NCI-H187 (cell line): ENCODE measurements at places on chromosomes 11 and 22.
A peak's percentile ranks its signal among the peaks of the same experiment; 100 is the strongest.

DNA sequence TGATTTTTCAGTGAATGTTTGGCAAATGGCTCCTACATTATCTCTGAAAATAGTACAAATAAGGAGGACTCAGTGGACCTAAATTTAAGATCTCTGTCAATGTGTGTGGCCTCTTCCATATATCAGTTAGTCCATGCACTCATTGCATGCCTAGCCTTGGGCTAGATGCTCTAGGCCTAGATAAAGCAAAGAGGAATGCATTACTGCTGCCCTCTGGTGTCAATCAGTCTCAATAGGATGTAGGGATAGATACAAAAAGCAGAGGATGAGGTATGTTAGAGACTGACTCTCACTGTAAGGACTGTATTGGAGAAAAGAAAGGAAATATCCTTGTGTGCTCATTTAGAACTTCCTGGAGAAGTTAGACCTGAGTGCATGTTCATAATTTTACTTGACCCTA lies 42.0 kb downstream of the MS4A2 start:
- DNase-seq = no peak

GRCh38 chr11:132064987-132065620 lies 694.7 kb downstream of the NTM start:
- DNase-seq = no peak

GRCh38 chr22:37278261-37278660 lies 4.0 kb upstream of the CYTH4 start:
- DNase-seq = no peak

- DNase-seq = no peak
Observed at GRCh38 chr22:46119729-46120419, 30.5 kb upstream of the PPARA start.

DNA sequence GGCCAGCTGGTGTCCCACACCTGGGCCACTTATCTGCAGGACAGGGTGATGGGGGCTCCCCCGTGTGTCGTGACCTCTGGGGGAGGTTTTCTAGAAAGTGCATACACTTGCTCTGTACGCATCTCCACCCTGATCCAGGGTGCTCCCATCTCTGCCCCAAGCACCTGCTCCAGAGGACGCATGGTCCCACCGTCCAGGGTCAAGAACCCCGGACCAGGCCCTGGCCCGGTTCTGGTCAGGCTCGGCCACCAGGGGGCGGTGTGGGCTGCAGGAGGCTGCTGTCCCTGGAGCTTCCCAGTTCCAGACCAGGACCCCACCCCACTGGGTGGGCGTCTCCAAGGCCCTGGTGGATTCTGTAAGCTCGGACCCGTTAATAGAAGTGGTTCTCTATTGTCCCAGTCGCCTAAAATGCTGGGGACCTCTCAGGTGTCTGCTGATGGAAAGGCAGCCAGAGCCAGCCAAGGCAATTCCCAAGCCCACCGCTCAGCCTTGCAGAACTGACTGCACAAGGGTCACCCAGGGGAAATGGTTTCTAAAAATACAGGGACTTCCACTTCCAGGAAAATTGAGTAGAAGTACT lies 34.7 kb upstream of the SEPTIN5 start:
- DNase-seq = peak; percentile 6

GRCh38 chr11:111128076-111128870 lies 117.3 kb upstream of the POU2AF2 start:
- no peak for DNase-seq

GRCh38 chr22:40040927-40041326 lies 46.2 kb downstream of the FAM83F start:
- no peak for DNase-seq

DNA sequence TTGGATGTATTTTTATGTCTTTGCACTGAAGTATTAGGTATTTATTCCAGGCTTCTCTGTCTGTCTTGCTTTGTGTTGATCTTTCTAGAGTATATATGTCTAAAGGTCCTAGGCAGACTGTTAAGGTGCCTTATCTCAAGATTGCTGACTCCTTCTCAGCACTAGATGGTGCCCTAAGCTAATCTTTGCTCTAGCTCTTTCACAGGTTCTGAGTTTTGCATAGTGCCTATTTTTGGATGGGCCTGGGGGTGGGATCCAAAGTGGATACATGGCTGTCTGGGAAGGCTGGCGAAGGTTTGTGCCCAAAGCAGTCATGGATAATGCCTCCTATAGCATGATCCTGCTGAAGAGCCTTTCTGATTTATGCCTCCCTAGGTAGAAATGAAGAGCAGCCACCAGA lies 154.9 kb downstream of the TRPC6 start:
- DNase-seq = no peak

DNA sequence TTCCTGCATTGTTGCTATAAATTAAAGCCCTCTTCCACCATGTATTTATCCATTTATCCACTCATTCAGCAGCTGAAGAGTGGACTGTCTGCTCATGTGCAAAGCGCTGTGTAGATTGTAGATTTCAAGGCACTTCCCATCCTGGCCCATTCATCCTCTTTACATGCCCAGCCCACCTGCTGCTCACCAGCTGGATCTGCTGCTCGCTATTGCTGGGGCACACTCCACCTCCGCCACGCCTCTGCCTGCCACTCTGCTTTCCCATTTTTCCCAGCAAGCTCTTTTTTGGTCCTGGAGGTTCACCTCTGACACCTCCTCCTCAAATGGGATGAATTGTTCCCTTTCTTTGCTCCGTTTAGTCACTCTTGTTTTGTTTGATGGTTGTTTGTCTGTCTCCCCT lies 48.3 kb downstream of the CEP164 start:
- DNase-seq = no peak

DNA sequence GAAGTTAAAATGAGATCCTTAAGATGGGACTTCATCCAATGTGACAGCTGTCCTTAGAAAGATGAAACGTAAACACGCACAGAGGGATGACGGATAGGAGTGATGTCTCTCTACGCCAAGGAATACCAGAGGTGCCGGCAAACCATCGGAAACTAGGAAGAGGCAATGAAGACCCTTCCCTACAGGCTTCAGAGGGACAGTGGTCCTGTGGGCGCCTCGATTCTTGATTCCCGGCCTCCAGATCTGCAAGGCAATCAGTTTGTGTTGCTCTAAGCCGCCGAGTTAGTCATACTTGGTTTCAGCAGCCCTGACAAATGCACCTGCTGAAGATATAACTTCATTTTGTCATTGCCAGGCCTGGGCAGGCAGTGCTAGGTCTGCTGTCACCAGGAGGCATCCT lies 1455.1 kb downstream of the TBC1D22A start:
- DNase-seq = no peak

DNA sequence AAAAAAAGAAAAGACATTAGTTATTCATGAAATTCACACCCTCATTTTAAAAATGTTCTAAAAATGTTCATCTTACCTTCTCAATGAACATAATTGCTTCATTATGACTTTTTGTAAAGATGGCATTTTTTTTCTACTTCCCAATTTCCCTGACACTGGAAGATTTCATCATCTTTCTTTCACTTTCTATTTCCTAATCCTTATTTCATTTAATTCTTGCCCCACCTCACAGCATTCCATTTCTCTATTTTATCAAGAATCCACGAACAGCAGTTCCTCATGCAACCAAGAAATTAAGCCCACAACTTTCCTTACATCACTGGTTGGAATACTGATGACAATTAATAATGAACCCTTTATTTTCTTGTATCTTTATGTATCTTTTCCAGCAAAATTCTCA lies 1.9 kb downstream of the PATL1 start:
- DNase-seq = no peak

- DNase-seq = no peak
Observed at GRCh38 chr11:32317643-32318042, 117.7 kb downstream of the WT1 start.

GRCh38 chr11:108614086-108614485 lies 20.5 kb upstream of the EXPH5 start:
- no peak for DNase-seq

DNA sequence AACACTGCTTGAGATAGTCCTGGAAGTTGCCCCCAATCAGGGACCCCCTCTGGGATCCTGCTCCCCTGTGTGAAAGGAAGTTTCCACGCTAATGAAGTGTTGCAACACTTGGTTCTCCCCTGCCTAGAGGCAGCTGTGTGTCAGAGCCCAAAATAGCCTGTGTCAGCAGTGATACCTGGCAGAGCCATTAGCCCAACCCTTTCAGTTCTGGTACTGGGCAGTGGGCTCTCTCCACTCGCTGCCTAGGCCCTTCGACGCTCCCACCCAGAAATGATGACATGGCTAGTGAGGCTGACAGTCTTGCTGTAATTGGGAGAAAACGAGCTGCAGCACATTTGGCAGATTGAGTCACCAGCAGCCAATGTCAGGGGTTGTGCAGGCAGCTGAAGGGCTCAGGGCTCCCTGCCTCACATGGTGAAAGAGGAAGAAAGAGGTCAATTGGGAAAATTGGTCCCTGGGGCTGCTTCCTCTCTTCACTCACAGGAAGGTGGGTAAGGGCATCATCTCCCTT lies 1.4 kb upstream of the NXF1 start:
- DNase-seq = no peak
